GM23248 (cell line): ENCODE measurements at places on chromosomes 2 and 18. TPM values are rescaled to one million over a fixed set of nuclear protein-coding genes. Genes with fewer than 3 reads are reported as not detected.

- DNase-seq: peak; percentile 72
These were observed 15.5 kb downstream of the DUSP19 start for GRCh38 chr2:183093857-183094657.

DNA sequence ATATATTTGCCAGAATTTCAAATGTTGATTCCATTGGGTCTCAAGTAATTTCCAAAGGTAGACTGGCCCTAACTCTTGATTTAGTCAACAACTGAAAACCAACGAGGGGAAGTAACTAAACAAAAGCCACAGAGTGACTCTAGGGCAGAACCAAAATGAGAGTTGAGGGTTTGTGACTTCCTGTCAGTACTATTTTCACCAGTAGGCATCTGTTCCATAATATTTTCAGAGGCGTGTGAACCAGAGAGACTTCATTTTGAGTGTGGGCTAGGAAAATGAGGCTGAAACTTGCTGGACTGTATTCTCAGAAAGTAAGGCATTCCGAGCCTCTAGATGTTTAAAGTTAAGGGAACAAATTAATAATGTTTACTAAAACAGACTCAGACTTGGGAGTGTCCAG lies 70.6 kb downstream of the GDF7 start:
- no peak for DNase-seq

Gene KLHL29
- total RNA-seq: 4.7 and 6.4 TPM in 2 replicates

- no peak for DNase-seq
These were observed 41.0 kb downstream of the LBH start for GRCh38 chr2:30272286-30272685.

Gene FBLN7
- 0.11 and 0.13 TPM in 2 replicates for total RNA-seq

- no peak for DNase-seq
These were observed 176.1 kb upstream of the KLF7 start for GRCh38 chr2:207341804-207342203.

GRCh38 chr2:155663265-155663664 lies 669.3 kb downstream of the NR4A2 start:
- DNase-seq: no peak

GRCh38 chr2:144445196-144445595 lies 74.7 kb downstream of the ZEB2 start:
- no peak for DNase-seq

DNA sequence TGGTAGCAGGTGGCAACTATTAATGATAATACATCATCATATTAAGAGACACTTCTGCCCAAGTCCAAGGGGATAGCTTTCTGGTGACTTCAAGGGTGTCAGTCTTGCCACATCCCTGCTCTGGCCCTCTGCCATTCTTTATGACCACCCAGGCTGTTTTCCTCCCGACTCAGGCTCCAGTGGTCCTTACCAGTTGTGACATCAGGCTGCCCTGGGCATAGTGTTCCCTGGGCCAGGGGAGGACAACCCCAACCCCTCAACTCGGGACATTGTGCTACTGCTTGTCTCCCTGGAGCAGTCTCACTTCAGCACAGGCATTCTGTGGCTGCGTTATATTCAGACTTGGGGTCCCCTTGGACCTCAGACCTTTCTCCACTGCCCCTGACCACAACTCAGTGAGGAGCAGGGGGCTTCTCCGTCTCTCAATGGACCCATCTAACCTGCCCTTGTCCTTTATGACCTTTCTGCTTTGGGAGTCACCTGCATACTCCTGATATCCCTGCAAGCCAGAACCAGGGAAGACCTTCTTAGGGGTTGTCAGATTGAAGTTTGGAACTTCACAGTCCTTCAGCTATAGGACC lies 12.8 kb downstream of the DNAJB2 start:
- no peak for DNase-seq

DNA sequence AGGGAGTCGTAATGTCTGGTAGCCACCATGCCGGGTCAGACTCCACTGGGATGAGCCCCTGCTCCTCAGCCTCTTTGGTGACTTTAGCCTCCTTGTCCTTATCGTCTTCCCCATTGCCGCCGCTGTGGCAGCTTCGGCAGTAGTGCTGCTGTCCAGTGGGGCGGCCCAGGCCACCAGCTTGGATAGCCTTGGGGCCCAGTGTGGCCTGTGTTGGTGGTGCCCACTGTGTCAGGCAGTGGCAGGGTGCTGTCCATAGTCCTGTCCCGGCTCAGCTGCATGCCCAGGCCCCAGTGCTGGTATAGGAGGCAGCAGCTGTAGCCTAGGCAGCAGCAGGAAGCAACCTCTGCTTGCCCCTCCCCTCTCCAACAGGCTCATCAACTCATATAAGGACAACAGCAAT lies 197.1 kb upstream of the RAB12 start:
- no peak for DNase-seq

DNA sequence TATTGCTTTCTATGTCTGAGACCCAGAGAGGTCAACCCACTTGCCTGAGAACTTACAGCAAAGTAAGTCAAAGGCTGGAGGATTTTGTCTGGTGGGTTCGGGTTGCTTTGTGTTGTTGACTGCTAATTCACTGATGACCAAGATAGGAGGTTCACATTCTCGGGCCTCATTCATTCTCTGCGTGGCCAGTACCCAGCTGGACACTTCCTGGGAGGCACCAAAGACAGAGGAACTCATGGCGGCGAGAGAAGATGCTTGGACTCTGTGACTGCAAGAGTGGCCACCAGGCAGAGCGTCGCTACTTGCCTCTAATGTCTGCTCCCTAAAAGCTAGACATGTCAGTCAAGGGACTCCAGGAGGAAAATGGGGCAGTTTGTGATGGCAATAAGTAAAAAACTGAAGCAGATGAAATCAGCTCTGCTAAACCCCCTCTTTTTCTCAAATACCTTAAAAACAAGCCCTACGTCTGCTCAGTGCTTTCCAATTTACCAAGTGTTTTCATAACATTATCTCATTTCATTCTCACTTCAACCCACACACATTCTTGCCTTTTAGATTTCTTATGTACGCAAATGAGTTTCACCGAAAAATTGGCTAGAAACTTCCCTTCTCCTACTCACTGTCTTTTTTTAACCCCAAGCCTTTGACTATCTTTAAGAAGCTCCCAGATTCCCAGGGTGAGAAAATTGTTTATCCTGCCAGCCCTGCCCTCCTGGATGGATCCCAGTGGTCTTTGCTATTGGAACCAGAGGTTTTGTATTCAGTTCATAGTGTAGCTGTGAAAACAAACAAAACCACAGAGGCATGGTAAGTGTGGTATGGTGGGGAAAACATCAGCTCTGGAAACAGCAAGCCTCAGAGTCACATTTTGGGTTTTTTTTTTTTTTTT lies 4.9 kb upstream of the LBH start:
- peak; percentile 78 for DNase-seq

DNA sequence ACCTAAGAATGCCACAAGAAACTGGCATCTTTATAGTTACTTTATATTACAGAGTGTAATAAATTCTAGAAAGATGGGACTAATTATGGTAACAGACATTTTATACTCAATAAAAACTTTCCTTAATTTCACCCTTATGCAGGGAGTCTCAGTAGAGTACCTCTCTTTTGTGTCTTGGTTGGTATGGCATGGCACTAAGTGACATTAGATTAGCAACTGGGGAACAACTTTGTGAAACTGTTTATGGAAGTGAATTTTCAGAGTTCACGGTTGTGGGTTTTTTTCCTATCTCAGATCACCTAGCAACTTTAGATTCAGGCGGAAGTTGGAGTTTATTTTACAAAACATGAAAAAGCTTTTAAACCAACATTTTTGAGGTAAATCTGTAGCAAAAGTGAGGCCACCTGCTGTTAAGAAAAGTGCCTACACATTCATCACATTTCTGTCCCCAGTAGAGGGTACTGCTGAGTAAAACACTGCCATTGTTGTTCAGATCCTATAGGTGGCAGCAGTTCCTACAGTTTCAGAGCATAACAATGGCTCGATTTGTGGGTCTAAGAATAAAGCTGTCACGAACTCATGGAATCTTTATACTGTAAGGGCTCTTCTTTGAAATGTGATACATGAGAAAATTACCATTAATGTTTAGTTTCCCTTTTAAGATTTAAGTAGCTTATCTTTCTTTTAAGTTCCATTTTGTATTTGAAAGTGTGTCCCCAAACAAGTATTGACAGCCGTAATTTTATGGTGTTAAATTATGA lies 117.6 kb downstream of the CAMKMT start:
- DNase-seq: peak; percentile 88
